ENCODE measurements at places on chromosomes 1 and 21.

- DNase-seq: no peak
Observed at GRCh38 chr1:115764541-115764940, 4.0 kb downstream of the CASQ2 start.

DNA sequence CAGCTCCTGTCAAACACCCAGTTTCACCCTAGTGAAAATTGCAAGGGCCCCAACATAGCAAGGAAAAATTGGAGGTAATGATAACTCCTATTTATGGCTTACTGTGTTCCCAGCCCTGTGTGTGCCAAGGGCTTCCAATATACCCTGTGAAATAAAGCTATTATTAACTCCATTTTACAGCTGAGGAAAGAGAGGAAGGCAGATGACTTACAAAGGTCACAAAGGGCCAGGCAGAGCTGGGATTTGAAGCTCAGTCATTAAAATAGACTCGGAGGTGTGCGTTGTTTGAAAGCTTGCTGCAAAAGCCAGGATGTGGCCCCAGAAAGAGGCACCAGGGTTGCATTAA, 20.2 kb upstream of the SDC3 start:
- no peak for DNase-seq

- no peak for DNase-seq
Observed at GRCh38 chr1:228094432-228095016, 8.6 kb downstream of the C1orf35 start.

DNA sequence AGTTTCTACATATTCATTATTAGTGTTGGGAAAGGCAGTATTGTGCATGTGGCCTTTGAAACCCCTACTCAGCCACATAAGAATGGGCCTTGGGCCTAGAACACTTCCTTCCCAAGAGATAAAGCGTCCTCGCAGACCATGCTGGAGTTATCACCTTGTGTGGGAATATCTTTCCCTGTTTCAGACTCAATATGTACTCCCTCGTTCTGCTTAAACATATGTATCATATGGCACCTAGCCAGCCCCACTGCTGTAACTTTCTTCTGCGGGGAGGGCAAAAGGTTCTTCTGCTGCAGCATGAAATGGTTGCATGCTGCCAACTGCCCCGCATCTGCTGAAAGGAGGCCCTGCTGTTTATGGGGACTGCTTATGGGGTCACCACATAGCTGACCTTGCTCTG, 92.0 kb downstream of the CRB1 start:
- no peak for DNase-seq

DNA sequence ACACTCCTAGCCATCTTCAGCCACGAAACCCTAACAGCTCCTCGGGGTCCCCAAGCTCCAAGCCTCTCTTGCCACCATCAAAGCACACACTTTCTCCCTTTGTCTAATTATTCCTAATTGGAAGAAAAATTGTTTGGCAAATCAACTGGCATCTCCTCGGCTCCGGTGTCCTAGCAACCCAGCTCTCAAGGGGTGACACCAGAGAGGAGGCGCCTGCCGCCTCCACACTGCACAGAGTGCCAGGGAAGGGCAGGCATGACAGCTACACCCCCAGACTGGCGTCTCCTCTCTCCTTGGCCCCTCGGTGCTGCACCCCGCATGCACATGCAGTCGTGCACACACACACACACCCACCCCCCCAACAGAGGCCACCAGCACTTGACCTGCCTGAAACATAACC, 18.2 kb upstream of the GJB5 start:
- no peak for DNase-seq

DNA sequence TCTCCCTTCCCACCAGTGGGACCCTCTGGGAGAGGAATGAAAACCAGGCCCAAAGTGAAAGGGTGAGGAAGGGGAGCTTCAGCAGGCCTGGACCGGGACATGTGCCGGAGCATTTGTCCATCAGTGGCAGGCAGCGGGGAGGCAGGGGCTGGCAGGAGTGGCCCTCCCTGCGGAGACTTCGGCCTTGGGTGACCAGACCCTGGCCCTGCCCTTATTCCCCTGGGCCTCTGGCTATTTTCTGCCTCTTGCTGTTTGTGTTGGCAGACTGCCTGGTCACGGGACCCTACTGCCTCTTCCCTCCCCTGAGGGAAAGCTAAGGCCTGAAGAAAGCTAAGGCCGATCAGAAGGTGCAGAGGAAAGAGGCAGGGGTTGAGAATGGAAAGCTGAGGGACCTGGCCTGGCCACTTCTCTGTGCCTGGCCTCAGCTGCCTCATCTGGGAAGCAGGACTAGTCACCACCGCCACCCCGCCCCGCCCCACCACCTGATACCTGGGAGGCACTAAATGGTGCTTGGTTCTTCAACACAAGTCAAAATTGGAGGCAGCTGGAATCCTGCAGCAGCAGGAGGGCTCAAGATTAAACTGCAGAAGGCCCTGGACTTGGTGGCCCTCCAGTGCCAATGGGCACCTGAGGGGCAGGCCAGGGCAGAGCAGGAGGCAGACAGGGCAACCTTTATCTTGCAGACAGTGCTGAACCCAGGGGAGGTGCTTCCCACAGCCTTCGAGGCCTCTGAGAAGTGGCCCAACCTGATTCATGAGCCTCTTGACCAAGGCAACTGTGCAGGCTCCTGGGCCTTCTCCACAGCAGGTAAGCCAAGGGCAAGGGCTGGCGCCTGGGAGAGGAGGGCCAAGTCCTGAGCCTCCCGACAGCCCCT, 7.9 kb downstream of the TINAGL1 start:
- DNase-seq: no peak

GRCh38 chr1:147496571-147497210, 44.6 kb upstream of the BCL9 start:
- no peak for DNase-seq

DNA sequence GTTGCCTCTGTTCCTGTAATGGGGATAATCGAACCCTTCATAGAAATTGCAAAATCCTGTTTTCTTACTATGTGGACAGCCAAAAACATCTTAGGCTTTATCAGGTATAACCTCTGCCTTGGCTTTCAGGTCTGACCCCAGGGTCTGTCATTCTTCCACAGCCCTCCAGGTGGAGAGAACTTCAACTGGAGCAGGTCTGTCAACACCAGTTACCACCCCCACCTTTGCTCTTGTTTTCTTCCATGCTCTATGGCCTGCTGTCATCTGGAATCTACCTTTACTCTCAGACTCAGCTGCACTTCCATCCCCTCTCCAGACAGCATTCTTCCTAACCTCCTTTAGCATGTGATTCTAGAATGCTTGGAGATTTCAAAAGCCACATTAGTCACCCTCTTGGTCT, 10.4 kb upstream of the GJA9 start:
- DNase-seq: no peak

GRCh38 chr1:91742848-91743292, 143.1 kb downstream of the TGFBR3 start:
- DNase-seq: no peak

DNA sequence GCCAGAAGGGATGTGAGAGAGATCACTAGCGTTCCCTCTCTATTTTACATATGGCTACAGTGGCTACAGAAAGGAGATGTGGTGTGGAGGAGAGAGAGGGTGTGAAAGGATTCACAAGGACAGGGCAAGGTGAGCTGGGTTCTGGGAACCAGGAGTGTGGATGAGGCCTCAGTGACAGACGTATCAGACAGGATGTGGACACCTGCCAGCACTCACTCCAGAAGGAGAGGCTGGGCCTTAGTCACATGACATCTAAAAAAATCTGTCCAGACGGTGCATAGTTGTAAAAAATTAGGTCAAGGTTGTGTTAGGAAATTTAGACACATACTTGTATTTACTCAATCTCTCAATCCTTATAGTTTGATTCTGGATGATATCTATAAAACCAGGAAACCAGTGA, 10.6 kb downstream of the TRIM67 start:
- no peak for DNase-seq

- no peak for DNase-seq
Observed at GRCh38 chr1:11284784-11285183, 11.8 kb downstream of the UBIAD1 start.

- no peak for DNase-seq
Observed at GRCh38 chr21:44351535-44352252, 1.7 kb upstream of the TRPM2 start.

- no peak for DNase-seq
Observed at GRCh38 chr1:165290148-165290547, 66.4 kb downstream of the LMX1A start.

GRCh38 chr1:47415728-47416318, at the start of gene FOXE3:
FOXE3 (plus strand) TSS chr1:47416285; CDS start chr1:47416316, 31 bp downstream.
- no peak for DNase-seq

DNA sequence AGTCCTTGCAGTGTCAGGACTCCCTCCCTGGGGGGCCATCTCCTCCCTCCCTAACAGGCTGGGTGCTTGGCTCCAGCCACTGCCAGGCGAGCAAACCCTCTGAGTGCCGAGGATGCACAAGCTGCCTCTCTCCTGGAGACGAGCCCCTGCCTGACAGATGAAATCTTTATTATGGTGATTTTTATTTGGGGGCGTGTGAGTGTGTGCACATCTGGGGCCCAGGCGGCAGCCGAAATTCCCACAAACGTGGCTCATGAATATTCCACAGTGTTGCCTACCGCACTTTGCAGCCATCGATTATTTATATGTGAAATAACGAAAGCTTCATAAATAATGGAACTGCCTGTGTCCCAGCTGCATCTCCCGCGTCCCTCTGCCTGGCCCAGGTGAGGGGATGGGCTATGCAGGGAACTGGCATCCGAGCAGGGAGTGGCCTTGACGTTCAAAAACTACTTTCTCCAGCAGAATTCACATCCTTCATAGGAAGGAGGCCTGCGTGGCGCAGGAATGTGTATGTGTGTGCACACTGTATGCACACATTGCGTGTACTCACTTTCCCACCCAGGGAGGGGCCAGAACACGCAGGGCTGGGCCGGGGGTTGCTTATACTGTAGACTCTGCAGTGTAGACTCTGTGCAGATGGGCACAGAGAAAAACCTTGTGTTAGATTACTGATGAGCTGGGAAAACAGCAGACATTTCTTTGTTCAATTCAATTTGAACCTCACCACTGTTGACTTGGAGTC, 73.1 kb downstream of the UBIAD1 start:
- DNase-seq: no peak

DNA sequence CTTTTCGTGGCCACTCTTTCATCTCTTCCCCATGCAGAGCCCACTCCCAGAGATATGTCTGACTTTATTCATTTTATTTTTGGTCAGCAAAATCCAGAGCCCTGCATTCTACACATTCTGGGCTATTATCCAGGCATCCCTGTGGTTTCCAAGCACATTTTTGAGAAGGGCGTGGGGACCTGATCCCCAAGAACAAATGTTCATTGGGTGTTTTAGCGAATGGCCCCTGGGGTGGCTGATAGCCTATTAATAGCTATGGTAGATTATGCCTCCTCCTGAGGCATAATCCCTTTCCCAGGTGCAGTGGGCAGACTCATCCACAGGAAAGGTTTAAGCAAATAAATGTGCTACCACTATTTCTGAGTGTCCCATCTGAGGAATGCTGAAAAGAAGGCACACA, 511.8 kb upstream of the USP24 start:
- no peak for DNase-seq

DNA sequence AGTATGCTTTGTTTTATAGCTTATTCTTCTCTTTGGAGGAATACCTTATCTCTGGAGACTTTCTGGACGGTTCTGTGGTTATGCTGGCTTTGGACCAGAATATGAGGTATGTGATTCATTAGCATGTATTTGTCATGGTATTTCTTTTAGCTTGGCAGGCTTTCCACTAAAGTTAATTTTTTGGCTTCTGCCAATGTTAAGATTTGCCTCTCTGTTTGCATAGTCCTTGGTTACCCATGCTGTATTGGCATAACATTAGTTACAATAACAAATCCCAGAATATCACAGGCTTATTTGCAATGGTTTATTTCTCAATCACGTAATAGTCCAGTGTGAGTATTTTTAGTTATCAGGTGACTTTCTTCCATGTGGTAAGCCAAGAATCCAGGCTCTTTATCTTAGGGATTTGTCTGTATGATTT, 9.7 kb downstream of the ZMPSTE24 start:
- no peak for DNase-seq

- no peak for DNase-seq
Observed at GRCh38 chr21:30408782-30409494, 13.1 kb downstream of the KRTAP13-1 start.

DNA sequence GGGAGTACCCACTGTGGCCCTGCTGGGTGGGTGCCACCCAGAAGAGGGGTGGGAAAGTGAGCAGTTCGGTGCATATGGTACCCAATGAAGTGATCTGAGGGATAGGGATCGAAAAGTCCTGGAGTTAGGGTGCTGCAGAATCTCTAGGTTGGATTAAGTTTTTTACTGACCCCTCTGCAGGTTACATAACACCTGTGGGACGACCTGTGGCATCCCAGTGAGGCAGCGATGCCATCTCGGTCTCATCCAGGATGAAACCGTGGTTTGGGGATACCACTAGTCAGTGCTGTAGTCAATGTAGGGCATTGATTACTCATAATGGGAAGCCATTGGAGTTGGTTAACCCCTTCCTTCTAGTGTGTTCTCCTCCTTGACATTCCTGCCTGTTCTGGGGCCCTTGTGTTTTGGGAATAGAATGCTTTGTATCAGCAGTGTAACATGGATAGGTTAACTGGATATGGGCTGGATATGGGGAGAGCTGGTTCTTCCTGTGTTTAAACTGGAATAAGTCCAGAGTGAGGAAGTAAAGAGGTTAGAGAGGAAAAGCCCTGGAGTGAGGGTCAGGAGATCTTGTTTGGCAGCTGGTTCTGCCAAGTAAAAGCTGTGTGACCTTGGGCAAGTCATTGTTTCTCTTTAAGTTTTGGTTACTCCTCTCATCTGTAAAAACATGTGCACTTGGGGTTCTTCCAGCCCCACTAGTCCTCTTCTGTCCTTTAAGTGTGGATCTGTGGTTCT, 42.8 kb upstream of the ATF3 start:
- DNase-seq: no peak

Data from GOT3 (cell line).